ENCODE measurements at places on chromosomes 5 and 9.
A peak's percentile ranks its signal among the peaks of the same experiment; 100 is the strongest.

DNA sequence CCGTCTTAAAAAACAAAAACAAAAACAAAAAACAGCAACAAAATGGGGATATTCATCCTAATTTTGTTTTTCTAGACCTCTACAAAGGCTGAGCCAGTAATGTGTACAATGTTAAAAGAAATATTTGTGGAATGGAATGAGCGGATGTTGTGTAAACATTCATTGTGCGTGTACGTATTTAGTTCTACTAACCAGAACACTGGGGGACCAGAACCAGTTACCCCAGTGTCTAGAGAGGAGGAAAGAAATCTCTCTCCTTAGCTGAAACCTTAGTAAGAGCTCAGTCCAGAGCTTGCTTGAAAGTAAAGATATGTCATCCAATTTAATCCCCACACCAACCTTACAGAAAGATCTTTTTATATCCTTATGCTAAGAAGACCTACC lies 106.7 kb upstream of the CPEB4 start:
- DNase-seq: no peak

DNA sequence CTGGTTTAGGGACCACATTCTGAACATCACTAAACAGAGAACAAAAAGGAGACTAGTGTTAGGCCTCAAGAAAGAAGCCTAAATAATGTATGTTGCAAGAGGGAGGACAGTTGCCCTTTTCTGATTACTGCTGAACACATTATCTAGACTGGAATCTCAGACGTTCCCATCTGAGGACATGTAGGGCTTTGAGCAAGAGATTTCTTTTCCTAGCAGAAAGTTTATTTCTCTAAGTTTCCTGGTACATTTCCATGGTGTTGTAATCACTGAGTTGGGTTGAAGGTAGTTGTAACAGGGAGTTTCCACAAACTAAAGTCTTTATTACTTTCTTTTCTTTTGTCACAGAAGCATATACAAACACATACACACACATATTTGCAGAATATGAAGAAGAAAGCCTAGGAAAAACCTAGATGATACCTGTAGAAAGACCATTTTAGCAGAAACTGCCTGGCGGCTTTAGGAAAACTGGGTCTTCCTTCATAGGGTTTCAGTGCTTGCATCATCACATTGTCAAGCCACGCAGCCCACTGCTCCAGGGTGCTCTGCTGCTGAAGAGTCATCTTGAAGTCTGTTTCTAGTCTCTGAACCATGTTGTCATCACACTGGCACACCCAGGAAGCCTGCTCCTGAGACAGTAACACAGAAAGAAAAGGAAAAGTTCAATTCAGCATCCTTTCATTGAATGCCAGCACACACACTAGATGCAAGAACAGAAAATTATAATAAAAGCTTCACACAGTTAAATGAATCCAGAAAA lies 269.1 kb downstream of the RFX3 start:
- no peak for DNase-seq

GRCh38 chr5:163478126-163478981 lies 17.9 kb downstream of the HMMR start:
- DNase-seq: no peak

DNA sequence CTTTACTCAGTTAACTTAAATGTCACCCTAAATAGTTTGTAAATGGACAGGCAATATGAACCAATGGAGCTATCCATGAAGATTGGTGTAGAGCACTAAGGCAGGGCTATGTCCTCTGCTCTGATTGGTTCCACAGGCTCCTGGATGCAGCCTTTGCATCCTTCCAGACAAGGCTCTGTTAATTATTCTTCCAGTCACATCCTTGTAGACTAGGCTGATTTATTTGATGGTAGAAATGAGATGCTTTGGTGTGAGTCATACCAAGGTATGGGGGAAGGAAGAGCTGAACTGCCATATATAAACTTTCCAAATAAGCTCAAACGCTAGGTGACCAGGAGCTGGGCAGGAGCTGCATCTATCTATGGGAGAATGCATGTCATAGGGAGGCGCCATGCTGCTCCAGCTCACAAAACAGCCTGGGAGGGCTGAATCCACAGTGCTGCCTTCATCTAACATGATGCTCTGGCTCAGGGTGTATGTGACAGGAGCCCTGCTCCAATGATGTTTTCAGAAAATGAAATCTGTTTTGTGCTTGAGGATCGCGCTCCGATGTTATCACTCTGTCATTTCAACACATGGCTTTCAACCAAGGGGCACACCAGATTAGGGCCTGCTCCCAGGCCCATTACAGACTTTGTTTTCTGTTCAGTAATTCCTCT lies 818.0 kb upstream of the ZNF608 start:
- DNase-seq: no peak

- DNase-seq: no peak
Observed at GRCh38 chr9:71985297-71985911, 74.0 kb downstream of the C9orf85 start.

DNA sequence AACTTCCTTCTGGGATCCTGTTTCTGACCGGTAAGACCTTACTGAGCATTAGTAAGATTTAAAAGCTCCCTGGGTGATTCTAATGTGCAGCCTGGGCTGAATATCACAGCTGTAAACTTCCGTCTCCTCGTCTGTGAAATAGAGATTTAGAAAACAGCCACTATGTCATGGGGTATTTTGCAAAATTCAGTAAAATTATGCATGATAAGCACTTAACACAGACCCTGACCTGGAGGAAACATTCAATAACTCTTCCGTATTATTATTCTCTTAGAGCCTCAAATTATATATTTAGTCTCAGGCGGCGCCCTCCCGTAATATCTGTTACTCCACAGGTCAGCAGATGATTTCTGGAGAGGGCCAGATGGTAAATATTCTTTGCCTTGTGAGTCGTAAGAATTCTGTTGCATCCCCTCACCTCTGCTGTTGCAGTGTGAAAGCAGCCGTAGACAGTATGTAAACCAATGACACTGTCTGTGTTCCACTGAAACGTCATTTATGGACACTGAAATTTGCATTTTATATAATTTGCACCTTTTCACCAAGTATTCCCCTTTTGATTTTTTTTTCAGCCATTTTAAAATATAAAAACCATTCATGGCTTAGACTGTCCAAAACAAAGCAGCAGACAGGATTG lies 39.2 kb upstream of the RARS1 start:
- DNase-seq: no peak

DNA sequence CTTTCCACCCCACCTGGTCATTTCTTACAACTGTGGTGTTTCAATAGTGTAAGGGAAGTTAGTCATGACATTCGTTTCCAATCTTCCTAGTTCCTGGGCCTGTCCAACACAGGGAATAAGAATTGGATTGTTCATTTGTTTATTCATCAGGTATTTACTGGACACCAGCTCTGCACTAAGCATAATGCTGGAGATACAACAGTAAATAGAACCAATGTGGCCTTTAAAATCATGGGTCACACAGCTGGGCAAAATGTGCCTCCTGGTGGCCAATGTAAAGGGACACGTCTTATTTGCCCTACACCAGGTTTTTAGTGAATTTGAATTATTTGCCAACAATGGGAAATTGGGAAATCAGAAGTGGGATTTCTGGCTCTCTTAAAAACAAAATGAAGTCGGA lies 10.4 kb downstream of the ABLIM3 start:
- no peak for DNase-seq

GRCh38 chr5:50846261-50846660 lies 179.8 kb downstream of the PARP8 start:
- DNase-seq: no peak

GRCh38 chr9:5493679-5494511 lies 16.4 kb upstream of the PDCD1LG2 start:
- DNase-seq: peak; percentile 20

DNA sequence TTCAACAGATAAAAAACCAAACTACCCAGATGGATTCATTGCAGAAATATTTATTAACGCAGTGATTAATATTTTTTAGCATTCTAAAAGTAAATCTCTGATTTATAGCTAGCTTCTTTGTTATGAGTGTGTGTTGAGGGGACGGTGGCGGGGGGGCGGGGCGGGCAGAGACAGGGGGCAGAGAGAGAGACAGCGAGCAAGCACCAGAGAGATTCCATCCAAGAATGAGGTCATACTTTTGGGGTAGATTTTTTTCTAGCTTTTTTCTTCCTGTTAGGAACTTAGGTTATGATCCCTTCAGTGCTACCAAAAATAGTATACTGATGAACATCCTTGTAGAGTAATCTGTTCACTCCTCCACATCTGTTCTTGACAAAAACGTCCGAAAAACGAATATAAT lies 500 bp upstream of the ZNF883 start:
- no peak for DNase-seq

DNA sequence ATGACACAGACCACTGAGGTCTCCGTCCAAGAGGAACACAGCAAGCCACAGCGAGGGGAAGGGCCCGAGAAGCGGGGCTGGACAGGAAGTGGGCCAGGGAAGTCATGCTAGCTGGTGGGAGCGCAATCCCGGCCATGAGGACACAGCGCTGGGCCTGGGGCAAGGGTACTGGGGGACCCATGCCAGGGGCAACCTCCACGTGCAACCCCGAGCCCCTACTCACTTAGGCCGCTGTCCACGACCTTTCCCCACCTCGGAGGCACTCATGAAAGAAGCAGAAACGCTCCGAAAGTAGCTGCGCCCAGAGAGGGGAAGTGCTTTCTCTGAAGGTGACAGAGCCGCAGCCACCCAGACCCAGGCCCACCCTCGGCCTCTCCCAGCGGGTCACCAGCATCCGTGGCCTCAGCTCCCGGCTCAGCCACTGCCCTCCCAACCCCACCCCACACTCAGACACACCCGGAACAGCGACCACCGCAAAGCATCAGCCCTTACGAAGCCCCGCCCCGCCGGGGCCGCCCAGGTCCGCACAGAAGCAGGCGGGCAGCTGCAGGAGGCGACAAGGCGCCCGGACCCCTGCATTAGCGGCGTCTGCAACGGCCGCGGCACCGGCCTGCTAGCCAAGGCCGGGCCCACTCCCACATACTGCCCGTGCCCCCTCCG lies 782 bp downstream of the BICD2 start:
- DNase-seq: no peak

- DNase-seq: no peak
Observed at GRCh38 chr5:140381972-140382371, 19.7 kb upstream of the ANKHD1 start.

GRCh38 chr9:27365707-27366376 lies 68.9 kb upstream of the EQTN start:
- peak; percentile 33 for DNase-seq

Measured in stimulated activated CD4-positive, alpha-beta T cell treated with anti-CD3 and anti-CD28 coated beads, Interleukin-2, amount 100 ng/mL, for 48 hours (primary cell).